Colonic mucosa (tissue), 4 donors: ENCODE measurements at places on chromosomes 5 and 9.

DNA sequence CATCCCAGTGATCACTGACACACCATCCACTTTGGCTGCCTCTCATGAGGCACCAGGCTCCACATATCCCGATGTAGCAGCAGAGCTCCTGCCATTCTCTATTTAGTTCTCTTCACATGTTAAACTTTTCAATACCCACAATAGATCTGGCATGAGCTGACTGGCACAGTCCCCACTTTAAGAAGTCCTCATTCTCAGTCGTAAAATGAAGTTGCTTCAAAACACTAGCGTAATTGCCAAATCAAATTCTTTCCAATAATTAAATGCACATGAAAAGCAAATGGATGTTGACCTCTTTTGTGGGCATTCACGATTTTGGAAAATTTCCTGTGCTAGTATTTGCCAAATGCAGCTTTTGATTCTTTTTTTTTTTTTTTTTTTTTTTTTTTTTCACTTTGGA, 32.4 kb downstream of the HAPLN1 start:
- H3K36me3 ChIP-seq: no peaks in the 10 kb centered on the region
- DNase-seq: no peak
- no peak overlapping the region for H3K4me3 ChIP-seq
- H3K27ac ChIP-seq: no peak overlapping the region

DNA sequence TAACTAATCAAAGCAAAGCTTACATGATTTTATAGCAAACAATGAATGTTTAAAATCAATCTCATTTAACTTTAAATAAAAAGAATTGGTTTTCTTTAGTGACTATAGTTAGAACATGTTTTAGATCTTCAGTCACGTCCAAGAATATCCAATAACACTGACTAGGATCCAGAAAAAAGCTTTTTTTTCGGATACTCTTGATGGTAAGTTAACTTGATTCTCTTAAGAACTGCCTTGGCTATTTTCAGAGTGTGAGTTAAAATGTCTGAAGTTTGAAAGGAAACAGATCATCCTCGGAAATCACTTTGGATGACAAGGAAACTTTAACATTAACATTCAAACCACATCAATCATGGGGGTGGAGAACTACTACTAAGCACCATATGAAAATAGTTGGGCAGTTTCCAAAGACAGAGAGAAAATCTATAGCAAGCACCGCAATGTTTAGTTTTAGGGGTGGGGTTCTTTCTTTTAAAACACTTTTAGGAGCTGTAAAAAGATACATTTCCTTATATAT, 83.7 kb upstream of the SLC27A6 start:
- H3K27me3 ChIP-seq: no peaks in the 10 kb centered on the region
- DNase-seq: no peak

DNA sequence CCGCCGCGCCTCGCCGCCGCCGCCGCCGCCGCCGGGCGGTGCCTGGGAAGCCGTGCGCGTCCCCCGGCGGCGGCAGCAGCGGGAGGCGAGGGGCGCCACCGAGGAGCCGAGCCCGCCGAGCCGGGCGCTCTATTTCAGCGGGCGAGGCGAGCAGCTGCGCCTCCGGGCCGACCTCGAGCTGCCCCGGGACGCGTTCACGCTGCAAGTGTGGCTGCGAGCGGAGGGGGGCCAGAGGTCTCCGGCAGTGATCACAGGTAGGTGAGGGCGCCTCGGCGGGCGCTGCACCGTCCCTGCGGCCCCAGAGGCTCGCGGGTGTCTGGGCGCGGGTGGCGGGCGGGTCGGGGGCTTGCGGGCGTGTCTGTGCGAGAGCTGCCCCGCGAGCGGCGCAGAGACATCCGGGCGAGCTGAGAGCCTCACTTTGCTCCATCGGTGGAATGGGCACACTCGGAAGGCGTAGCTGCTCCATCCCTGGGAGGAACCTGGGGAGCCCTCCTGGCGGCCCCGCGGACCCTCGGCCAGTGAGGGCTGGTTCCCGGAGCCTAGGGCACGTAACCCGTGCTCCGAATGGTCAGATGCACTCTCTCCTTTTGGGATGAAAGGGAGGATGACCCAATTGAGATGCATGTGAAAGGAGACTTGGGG, 864 bp downstream of the PAPPA start:
- peak overlapping the region; percentile 30 for H3K4me3 ChIP-seq
- H3K27ac ChIP-seq: peak overlapping the region; percentile 60
- DNase-seq: no peak
- no peaks in the 10 kb centered on the region for H3K36me3 ChIP-seq

- H3K27me3 ChIP-seq: no peaks in the 10 kb centered on the region
- no peaks in the 10 kb centered on the region for H3K36me3 ChIP-seq
- no peak overlapping the region for H3K4me3 ChIP-seq
- H3K4me1 ChIP-seq: peaks cover 12% of the 10 kb centered on the region
These were observed 14.9 kb downstream of the SPAAR start for GRCh38 chr9:35923927-35924763.

DNA sequence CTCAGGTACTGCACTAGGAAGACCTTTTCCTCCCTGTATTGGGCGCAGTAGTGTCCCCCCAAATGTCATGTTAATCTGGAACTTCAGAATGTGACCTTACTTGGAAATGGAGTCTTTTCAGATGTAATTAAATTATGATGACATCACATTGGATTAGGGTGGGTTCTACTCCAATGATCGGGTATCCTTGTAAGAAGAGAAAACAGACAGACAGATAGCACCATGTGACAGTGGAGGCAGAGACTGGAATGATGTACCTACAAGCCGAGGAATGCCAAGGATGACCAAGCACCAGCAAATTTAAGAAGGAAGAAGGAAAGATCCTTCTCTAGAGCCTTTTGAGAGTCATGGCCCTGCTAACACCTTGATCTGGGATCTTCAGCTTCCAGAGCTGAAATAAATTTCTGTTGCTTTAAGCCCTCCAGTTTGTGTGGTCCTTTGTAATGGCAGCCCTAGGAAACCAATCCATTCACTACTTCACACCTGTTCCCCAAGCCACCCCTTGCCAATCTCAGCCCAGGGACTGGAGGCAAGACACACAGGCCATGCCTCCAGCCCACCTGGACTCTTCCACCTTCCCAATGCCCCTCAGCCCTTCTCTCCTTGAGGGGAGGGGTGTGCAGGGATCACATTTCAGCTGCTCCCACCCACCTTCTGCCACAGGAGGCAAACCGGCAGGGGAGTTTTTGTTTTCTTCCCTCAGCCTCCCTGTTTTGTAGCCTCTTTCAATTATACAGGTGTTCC, 1.6 kb downstream of the CCNJL start:
- H3K27me3 ChIP-seq: peaks cover 4% of the 10 kb centered on the region
- peaks cover 6% of the 10 kb centered on the region for H3K4me1 ChIP-seq
- no peak overlapping the region for H3K4me3 ChIP-seq
- DNase-seq: no peak
- no peak overlapping the region for H3K27ac ChIP-seq

GRCh38 chr9:85978496-85978895, 37.5 kb downstream of the NAA35 start:
- H3K36me3 ChIP-seq: peaks cover 7% of the 10 kb centered on the region
- H3K4me1 ChIP-seq: no peaks in the 10 kb centered on the region
- DNase-seq: no peak
- H3K27me3 ChIP-seq: no peaks in the 10 kb centered on the region
- no peak overlapping the region for H3K27ac ChIP-seq

- H3K4me3 ChIP-seq: peak within 1 kb of the TSS; percentile 81
- no peaks in the 10 kb centered on the region for H3K27me3 ChIP-seq
- peaks cover 4% of the 10 kb centered on the region for H3K4me1 ChIP-seq
These were observed at the start of gene GOLM1 for GRCh38 chr9:86098824-86099700. Gene GOLM1 (minus strand): TSS chr9:86099558. CDS start chr9:86079320, 20,238 bp downstream.

DNA sequence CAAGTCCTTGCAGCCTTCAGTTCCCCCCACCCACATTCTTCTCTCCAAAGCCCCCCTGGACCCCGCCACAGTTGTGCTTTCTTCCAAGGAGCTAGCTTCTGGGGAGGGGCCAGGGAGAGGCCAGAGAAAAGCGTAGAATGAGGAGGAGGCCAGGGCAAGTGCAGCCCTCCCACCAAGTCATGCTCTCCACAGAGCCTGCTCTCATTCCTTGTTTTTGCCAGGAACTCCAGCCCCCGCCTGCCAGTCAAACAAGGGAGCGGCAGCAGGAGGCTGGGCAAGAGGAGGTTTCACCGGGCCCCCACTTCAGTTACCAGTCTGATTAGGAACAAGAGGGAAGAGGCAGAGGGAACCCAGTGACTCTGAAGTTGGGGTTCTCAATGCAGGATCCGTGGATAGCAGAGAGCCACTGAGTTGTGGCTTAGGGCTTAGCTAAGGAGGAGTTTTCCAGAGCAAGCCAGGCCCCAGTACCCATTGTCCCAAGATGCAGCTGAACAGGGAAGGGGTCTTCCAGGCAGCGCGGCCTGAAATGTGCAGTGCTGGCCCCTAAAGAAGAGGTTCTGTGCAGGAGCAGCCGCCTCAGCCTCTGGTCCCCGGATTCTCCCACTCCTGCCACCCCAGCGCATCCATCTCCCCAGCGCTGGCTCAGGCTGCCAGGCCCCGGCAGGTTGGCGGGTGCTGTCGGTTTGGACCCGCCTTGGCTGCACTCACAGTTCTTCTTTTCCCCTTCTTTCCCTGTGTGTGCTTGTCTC, 120.6 kb downstream of the DAB2IP start:
- H3K36me3 ChIP-seq: peaks cover 24% of the 10 kb centered on the region
- no peaks in the 10 kb centered on the region for H3K4me1 ChIP-seq
- H3K27ac ChIP-seq: no peak overlapping the region
- no peaks in the 10 kb centered on the region for H3K27me3 ChIP-seq

- no peaks in the 10 kb centered on the region for H3K27me3 ChIP-seq
- no peak for DNase-seq
- no peaks in the 10 kb centered on the region for H3K4me1 ChIP-seq
- H3K27ac ChIP-seq: no peak overlapping the region
These were observed 1495.7 kb upstream of the WWC1 start for GRCh38 chr5:166795756-166796155.

DNA sequence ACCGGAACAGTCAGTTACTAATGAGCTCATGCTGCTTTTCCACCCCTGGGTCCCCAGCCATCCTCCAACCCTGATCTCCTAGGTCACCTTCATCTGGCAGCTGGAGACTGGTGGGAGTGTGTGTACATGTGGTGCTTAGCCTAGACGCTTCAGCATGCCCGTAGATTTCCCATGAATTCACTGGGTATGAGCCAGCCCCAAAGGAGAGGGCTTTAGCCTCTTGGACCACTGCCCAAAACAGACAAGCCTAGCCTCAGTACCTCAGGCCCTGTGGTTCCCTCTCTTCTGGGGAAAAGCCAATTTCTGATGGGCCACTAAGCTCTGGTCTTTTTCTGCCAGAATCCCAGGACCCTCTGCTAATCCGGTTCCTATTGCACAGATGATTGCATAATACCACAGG, 48.0 kb upstream of the ASTN2 start:
- no peaks in the 10 kb centered on the region for H3K36me3 ChIP-seq
- H3K4me3 ChIP-seq: no peak overlapping the region
- H3K27me3 ChIP-seq: no peaks in the 10 kb centered on the region
- no peak overlapping the region for H3K27ac ChIP-seq

DNA sequence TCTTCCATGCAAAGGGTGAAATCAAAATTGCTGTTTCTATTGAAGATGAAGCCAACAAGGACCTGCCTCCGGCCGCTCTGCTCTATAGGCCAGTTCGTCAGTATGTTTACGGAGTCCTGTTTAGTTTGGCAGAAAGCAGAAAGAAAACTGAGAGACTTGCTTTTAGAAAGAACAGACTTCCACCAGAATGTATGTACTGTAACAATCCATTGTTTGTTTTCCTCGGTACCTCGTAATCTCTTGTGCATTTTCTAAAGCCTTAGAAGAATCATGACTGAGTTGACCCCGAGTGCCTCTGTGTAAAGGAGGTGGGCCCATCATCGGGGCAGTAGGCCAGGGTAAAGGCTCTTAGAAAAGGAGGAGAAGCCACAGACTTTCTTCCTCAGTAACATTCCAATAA, 44.2 kb upstream of the PHF2 start:
- no peaks in the 10 kb centered on the region for H3K27me3 ChIP-seq
- H3K27ac ChIP-seq: no peak overlapping the region
- H3K4me3 ChIP-seq: no peak overlapping the region

- H3K4me3 ChIP-seq: no peak overlapping the region
- no peaks in the 10 kb centered on the region for H3K27me3 ChIP-seq
- H3K4me1 ChIP-seq: no peaks in the 10 kb centered on the region
- no peak overlapping the region for H3K27ac ChIP-seq
These were observed 24.0 kb downstream of the ENC1 start for GRCh38 chr5:74616236-74617146.

DNA sequence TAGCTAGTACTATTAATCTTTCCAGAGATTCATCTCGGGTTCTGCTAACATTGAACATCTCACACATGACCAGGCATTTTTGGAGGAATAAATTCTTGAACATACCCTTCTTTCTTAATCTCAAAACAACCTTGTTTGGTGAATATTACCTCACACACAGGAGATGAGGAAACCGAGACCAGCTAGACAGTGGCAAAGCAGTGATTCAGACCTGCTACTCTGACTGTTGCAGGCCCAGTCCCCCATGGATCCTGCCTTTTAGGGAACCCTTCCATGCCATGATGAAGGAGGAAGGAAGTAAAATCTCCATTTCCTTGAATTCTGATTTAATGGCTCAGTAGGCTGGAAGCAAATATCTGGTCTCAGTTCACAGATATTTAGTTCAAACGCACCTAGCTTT, 2.6 kb downstream of the PCSK5 start:
- no peaks in the 10 kb centered on the region for H3K4me1 ChIP-seq
- no peaks in the 10 kb centered on the region for H3K36me3 ChIP-seq
- DNase-seq: no peak
- H3K4me3 ChIP-seq: peak overlapping the region; percentile 63

- H3K27ac ChIP-seq: no peak overlapping the region
- H3K36me3 ChIP-seq: no peaks in the 10 kb centered on the region
- no peaks in the 10 kb centered on the region for H3K27me3 ChIP-seq
- no peaks in the 10 kb centered on the region for H3K4me1 ChIP-seq
These were observed 50.9 kb upstream of the STARD4 start for GRCh38 chr5:111563031-111563822.

GRCh38 chr9:89874351-89875321, 269.8 kb downstream of the GADD45G start:
- H3K36me3 ChIP-seq: no peaks in the 10 kb centered on the region
- no peak overlapping the region for H3K4me3 ChIP-seq
- no peak for DNase-seq
- no peak overlapping the region for H3K27ac ChIP-seq

- H3K4me3 ChIP-seq: no peak overlapping the region
- H3K27ac ChIP-seq: no peak overlapping the region
- H3K4me1 ChIP-seq: no peaks in the 10 kb centered on the region
- no peak for DNase-seq
These were observed 24.4 kb upstream of the C5orf46 start for GRCh38 chr5:147930769-147931168.

- H3K36me3 ChIP-seq: no peaks in the 10 kb centered on the region
- no peak overlapping the region for H3K4me3 ChIP-seq
- no peaks in the 10 kb centered on the region for H3K4me1 ChIP-seq
- DNase-seq: no peak
- H3K27me3 ChIP-seq: no peaks in the 10 kb centered on the region
- H3K27ac ChIP-seq: no peak overlapping the region
These were observed 29.0 kb downstream of the CXXC5 start for GRCh38 chr5:139676951-139677735.

DNA sequence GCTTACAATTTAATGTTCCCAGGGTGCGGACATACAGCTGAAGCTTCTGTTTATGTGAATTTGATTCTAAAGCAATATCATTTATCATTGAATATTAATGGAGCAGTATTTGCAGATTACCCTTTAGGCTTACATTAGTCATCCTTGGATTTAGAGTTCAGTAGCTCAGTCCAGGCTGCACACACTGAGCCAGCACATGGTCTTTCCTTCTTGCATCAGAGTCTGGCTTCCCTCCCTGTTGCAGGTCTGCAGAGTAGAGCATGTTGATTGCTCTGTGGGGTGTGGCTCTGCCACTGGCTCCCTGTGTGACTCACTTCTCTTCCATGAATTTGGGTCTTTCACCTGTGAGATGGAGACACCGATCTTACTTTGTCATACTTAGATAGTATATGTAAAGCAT, 36.8 kb downstream of the NSG2 start:
- no peaks in the 10 kb centered on the region for H3K27me3 ChIP-seq
- no peak overlapping the region for H3K27ac ChIP-seq
- DNase-seq: no peak
- H3K36me3 ChIP-seq: no peaks in the 10 kb centered on the region
